ENCODE measurements at places on chromosomes 3 and 15. TPM values are rescaled to one million over a fixed set of nuclear protein-coding genes. Genes with fewer than 3 reads are reported as not detected.

Gene CFAP92
- not detected for total RNA-seq

Gene SPRED1
- total RNA-seq = 10.9 TPM

Gene GRIP2
- total RNA-seq = 13.2 TPM

DNA sequence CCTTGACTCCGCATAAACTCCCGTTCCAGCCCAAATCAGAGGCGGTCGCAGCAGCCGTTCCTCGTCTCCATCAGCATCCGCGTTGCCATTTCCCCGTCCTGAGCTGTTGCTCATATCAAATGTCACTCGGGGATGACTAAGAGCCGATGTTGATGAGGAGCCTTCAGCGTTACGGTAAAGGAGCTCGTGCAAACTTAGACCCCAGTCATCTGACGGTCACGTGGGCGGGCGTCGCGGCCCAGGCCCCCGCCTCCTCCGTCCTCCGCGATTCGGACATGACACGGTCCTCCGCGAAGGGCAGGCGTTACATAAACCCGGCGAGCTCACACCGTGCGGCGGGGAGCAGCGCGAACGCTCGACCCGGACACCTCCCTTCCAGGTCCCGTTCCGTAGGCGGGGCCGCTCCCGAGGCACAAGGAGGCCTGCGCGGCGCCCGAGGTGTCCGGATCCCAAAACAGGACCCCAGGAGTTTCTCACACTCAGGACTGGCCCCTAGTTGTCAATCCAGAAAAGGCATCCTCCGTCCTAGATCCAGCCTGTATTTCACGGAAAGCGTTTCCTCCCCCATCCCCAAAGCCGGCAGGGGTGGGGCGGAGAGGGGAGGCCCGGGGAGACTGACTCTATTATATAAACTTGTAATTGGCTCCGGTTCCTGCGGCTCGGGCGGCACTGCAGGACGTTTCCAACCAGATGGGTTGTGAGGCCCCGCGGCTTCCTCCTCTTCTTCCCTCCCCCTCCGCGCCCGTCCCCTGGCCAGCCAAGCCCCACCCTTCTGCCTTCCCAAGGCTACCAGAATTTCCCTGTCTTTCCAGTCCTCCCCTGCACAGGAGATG is 100.0 kb upstream of the IGF1R start:
- peak; percentile 78 for DNase-seq

- no peak for DNase-seq
These were observed 26.3 kb downstream of the KPNA1 start for GRCh38 chr3:122488262-122488973.

DNA sequence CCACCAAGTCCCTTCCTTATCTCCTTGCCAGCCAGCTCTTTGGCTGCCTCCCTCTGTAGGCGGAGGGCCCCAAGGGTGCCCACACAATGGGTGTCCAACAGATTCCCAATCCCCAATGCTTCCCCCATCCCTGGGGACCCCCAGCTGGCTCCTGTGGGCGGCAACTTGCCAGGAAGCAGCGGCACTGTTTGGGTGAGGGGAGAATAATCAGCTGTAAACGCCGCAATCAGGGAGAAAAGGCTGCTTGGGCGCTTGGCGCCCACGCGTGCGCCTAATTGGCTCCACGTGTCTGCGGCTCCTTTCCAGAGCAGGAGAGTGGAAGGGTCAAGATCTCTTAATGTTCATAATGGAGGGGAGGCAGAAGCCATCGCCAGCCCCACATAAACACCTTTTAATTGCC is 67.9 kb upstream of the TMEM115 start:
- no peak for DNase-seq

GRCh38 chr3:125141596-125142419 is 70.7 kb downstream of the SLC12A8 start:
- DNase-seq = no peak

GRCh38 chr3:13544951-13545651 is 3.8 kb upstream of the FBLN2 start:
- no peak for DNase-seq

DNA sequence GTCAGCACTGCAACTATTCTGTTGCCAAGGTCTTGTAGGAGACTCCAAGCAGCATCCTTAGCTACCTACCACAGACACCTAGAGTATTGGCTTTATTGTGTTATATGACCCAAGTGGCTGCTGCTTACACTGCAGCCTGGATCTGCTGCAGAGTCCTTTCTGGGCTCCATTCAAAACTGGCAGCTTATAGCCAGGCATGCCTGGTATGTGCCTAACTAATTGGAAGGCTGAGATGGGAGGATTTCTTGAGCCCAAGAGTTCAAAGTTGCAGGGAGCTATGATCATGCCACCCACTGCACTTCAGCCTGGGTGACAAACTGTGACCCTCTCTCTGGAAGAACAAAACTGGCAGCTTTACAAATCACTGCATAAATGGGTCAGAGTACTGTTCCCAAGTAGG is 8.6 kb downstream of the NDUFB4 start:
- DNase-seq = no peak

GRCh38 chr15:58313810-58314592 is 117.8 kb upstream of the LIPC start:
- no peak for DNase-seq

DNA sequence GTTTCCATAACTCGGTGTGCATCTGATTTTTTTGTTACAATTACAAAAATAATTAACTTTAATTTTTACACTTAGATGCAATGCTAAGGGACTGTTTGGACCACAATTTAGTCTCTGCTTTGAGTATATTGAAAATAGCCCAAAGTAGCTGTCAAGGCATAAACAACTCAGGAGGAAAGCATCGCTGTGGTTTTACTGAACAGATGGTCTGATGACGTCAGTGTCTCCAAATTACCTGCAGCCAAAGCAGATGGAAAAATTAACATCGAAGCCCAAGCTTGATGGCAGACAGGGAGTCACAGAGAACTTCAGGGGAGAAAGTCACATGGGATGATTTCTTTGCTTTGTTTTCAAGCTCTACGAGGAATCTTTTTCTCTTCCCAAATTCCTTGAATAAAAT is 83.1 kb upstream of the PLCL2 start:
- no peak for DNase-seq

DNA sequence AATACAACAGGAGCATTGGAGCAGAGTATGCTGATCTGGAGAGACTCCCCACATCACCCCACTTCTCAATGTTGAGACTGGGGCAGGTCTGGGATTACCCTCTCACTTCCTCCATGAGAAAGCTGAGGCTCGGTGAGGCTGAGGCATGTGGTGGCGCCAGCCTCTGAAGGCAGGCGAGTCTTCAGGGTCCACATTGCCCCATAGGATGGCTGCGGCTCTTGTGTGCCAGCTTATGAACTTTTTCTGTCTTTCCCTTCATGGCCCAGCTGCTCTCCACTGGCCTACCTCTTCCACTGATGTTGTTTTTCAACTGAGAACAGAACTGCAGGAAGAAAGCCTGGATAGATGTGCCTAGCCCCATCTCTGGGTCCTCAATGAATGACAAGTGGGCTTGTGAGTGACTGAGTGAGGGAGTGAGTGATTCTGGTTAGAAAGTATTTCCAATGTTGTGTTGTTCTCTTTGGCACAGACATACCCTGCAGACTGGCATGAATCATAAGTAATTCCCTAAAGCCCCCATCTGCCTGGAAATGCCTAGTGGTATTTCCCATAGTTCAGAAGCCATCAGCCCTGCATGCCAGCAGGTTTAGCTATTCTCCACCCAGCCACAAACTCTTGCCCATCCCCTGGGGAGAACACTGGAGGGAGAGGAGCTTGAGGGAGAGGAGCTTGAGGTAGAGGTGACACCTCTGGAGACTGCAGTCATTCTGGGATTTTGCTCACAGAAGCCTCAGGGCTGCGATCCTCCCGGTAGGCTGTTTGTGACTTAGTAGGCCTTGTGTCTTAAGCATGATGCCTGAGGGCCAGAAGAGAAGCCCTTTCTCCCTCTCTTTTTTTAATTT is 56.9 kb downstream of the AMOTL2 start:
- DNase-seq = peak; percentile 52

- no peak for DNase-seq
These were observed 205.2 kb upstream of the SATB1 start for GRCh38 chr3:18630295-18630694.

DNA sequence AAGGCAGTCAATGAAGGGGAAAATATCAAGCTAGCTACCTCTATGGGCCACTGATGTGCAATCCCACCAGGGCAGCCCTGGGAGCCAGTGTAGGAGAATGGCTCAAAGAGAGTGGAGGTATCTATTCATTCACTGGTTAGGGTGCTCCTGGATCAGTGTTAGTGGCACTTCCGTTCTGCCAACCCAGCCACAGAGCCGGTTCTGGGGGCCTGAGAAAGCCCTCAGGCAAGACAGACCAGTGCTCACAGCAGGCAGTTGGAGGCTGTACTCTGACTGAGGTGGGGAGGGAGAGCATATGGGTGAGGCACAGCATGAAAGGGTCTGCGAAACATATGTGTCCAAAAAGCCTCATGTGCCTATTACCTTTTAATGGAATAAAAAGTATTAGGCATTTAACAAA is 109.3 kb downstream of the KCNMB2 start:
- no peak for DNase-seq
